ENCODE measurements at places on chromosomes 11 and 22. TPM values are rescaled to one million over a fixed set of nuclear protein-coding genes. Genes with fewer than 3 reads are reported as not detected.

Gene TTC36
- 1.6 TPM for total RNA-seq

GRCh38 chr11:117160826-117161225 is 16.7 kb downstream of the PAFAH1B2 start:
- H3K4me1 ChIP-seq = no peaks in the 10 kb centered on the region
- H3K27ac ChIP-seq = no peak overlapping the region
- no peak for DNase-seq

DNA sequence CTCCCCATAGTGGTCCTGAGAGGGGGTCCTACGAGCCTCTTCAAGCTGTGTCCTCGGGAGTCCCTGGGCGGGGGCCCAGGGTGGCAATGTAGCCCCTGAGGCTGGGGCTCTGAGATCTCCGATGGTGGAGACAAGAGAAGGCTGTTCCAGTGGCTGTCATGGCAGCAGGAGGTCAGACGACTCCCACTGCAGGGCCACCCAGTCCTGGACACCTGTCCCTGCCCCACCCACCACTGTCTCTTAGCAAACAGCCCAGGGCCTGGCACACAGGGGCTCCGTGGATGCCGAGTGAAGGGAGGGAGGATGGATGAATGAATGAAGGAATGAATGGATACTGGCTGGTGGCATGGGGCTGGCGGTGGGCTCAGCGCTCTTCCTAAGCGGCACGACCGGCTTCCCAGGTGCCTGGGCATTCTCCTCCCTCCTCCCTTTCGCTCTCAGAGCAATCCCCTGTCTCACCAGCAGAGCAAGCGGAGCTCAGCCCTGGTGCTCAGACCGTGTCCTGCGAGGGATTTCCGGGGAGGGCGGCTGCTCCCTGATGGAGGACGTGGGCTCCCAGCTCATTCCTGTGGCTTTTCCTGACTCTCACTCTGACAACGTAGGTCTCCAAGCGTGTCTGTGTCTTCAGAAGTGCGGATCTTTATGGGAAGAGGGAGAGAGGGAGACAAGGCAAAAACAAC is 1272.6 kb downstream of the BRD1 start:
- no peak overlapping the region for H3K27ac ChIP-seq
- H3K4me1 ChIP-seq = peaks cover 57% of the 10 kb centered on the region
- no peak overlapping the region for H3K4me3 ChIP-seq
- no peak for DNase-seq

DNA sequence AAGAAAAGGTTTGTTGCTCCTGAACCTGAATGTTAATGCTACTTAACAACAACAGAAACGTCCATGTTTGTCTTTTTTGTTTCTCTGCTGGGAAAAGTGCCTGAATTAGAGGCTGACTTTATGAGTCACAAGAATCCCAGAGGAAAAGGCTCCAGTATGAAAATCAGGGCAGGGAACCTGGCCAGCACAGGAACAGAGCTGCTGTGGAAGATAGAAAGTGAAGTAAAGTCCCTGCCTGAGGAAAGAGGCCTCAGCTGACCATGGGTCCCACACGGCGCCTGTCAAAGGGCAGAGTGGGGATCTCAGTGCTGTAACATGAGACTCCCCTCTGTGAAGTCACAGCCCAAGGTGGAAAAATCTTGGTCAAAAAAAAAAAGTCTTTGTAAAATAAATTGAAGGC is 632.3 kb upstream of the CCDC90B start:
- no peak overlapping the region for H3K27ac ChIP-seq
- no peaks in the 10 kb centered on the region for H3K27me3 ChIP-seq
- no peak for DNase-seq
- peaks cover 4% of the 10 kb centered on the region for H3K4me1 ChIP-seq
- no peaks in the 10 kb centered on the region for H3K36me3 ChIP-seq

GRCh38 chr11:17400048-17400775 is 11.8 kb upstream of the KCNJ11 start:
- H3K27ac ChIP-seq = no peak overlapping the region
- H3K4me3 ChIP-seq = no peak overlapping the region
- no peaks in the 10 kb centered on the region for H3K27me3 ChIP-seq
- peaks cover 1% of the 10 kb centered on the region for H3K4me1 ChIP-seq
- no peak for DNase-seq

- no peak overlapping the region for H3K27ac ChIP-seq
- H3K4me1 ChIP-seq = no peaks in the 10 kb centered on the region
- DNase-seq = no peak
- H3K4me3 ChIP-seq = no peak overlapping the region
- no peaks in the 10 kb centered on the region for H3K36me3 ChIP-seq
Observed at GRCh38 chr11:5938603-5938965, 3.5 kb upstream of the OR56A3 start.

Measured in spinal cord (tissue), 10 donors.